ENCODE measurements at places on chromosomes 5 and 9. TPM values are rescaled to one million over a fixed set of nuclear protein-coding genes. Genes with fewer than 3 reads are reported as not detected.

The SLC36A3 gene
- polyA plus RNA-seq = not detected

The KDM3B gene
- polyA plus RNA-seq = 94.4 TPM

The CDC25C gene
- polyA plus RNA-seq = 8.9 TPM

- no peak for DNase-seq
These were observed 319.8 kb downstream of the ASTN2 start for GRCh38 chr9:117095081-117095480.

The LCN10 gene
- polyA plus RNA-seq = 2.5 TPM

DNA sequence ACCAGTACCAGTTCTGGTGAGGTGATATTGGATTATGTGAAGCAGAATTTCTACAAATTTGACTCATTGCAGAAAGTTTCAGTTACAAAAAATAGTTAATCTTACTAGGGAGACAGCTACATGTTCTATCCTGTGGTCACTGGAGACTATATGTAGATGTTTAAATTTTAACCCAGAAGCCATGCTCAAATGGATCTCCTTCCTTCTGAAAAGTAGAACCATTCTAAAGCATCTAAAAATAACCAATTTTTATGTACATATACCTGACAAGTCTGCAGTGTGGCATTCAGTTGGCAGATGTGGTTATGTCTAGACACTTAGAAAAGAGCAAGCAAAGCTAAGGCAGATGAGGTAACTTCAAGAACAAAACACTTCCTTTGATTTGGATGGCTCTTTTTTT is 65.5 kb upstream of the POU4F3 start:
- DNase-seq = no peak

The GDF9 gene
- polyA plus RNA-seq = 1.3 TPM

The CCL27 gene
- polyA plus RNA-seq = 0.60 TPM

The KCNV2 gene
- 0.14 TPM for polyA plus RNA-seq

- no peak for DNase-seq
These were observed 93.5 kb downstream of the GLDC start for GRCh38 chr9:6552033-6552432.

GRCh38 chr5:74055486-74056106 is 429.6 kb downstream of the ARHGEF28 start:
- DNase-seq = no peak

DNA sequence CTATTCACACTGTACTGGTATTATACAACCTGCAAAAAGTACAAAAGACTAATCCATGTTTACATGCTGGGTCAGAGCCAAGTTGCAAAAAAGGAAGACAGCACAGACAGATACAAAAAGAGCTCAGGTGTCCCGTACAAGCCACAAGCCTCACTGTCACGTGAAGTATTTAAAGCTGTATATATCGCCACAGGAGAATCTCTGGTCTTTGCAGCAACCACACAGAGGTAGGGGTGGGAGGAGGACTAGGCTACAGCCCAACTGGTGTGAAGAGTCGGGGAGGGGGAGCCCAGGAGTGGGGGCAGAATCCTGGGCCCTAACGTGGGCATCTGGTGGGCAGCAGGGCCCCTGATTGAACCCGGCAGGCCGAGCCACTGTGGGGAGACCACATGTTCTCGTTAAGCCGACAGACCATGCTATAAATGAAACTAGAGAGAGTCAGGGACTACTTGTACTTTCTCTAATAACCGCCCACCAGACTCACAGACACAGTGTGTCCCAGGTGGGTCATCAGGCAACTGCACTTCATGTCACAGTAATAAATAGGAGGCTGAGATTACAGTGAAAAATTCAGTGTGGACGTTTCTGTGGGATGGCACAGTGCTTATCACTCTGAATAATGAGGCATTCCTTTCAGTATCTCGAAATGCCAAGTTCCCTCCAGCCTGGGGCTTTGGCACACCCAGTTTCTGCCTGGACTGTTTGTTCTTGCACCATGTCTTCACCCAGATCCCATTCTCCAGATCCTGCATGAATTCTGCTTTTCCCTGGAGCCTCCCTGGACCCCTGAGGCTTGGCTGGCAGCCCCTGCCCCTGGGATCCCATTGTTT is 79.3 kb upstream of the SH3PXD2B start:
- no peak for DNase-seq

DNA sequence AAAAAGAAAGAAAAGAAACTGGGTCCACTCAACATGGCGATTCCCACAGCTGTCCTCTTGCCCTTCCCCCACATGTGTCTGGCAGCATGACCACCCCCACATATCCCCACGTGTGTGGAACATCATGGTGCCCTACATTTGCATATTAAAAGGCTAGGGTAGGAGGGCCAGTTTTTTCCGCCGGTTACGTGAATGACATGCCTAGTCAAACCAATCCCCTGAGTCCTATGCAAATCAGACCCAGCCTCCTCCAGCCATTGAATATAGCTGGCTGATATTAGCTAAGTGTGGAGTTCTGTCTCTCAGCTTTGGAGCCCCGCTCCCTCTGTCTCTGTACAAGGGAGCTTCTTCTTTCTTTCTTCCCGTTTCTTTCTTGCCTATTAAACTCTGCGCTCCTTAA is 33.0 kb upstream of the CCDC112 start:
- no peak for DNase-seq

The IL33 gene
- polyA plus RNA-seq = 10.4 TPM

The SCGB3A2 gene
- polyA plus RNA-seq = 0.41 TPM

- no peak for DNase-seq
These were observed 488 bp downstream of the COL15A1 start for GRCh38 chr9:98944057-98944733.

GRCh38 chr5:150144879-150145278 is 10.8 kb downstream of the PDGFRB start:
- DNase-seq = no peak

DNA sequence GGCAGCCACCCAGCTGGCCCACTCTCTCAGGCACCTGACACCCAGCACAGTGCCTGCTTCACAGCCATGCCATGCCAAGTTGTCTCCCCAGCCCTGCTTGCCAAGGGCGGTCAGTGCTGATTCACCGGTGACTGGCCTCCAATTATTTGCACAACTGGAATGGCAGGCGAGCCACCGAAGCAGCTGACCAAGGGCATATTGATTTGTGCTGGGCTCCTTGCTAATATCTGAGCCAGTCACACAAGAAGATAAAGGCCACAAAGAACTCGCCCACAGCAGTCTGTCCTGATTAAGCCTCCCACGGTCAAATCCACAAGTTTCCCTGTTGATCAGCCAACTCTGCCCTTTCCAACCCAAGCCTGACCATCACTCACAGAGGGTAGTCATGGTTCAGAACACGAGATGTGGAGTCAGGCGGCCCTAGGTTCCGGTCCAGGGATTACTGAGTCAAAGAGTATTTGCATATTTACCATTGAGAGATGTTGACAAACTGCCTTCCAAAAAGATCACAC is 6.4 kb upstream of the EEIG1 start:
- no peak for DNase-seq

The SPIN1 gene
- 185 TPM for polyA plus RNA-seq

DNA sequence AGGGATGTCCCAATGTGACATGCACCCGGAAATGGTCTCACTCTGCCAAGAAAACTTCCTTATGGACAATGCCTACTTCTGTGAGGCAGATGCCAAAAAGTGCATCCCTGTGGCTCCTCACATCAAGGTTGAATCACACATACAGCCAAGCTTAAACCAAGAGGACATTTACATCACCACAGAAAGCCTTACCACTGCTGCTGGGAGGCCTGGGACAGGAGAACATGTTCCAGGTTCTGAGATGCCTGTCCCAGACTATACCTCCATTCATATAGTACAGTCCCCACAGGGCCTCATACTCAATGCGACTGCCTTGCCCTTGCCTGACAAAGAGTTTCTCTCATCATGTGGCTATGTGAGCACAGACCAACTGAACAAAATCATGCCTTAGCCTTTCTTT is 37.6 kb upstream of the CCDC152 start:
- no peak for DNase-seq

DNA sequence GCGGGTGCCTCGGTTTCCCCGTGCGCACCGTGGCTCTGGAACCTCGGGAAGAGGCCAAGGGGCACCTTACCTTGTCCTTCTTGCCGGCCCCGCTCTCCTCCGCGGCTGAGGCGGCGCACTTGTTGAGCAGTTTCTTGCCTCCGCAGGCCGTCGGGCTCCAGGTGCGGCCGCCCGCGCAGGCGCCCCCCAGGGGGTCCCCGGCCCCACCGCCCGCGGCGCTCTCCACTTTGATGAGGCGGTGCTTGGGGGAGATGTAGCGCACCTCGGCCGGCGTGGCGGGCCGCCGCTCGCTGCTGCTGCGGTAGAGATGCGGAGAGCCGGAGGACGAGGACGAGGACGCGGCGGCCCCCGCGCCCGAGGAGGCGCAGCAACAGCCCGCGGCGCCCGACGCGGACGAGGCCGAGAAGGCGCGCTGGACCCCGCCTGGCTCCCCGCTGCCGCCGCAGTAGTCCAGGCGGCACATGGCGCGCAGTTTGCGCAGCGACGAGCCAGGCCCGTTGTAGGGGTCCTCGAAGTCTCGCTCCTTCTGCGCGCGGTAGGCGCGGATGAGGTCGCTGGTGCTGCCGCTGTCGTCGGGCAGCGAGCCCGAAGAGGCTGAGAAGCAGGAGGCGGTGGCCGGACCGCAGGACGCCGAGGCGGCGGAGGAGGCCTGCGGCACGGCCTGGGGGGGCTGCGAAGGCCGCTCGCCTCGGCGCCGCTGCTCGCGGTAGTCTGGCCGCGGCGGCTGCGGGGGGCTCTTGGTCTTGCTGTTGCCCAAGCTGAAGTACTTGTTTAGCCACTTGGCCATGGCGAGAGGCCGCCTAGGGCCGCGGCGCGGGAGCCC is 957 bp downstream of the SHB start:
- DNase-seq = no peak

The DBH gene
- polyA plus RNA-seq = 1.0 TPM

The OBP2B gene
- polyA plus RNA-seq = not detected

The CDHR2 gene
- polyA plus RNA-seq = 24.4 TPM

DNA sequence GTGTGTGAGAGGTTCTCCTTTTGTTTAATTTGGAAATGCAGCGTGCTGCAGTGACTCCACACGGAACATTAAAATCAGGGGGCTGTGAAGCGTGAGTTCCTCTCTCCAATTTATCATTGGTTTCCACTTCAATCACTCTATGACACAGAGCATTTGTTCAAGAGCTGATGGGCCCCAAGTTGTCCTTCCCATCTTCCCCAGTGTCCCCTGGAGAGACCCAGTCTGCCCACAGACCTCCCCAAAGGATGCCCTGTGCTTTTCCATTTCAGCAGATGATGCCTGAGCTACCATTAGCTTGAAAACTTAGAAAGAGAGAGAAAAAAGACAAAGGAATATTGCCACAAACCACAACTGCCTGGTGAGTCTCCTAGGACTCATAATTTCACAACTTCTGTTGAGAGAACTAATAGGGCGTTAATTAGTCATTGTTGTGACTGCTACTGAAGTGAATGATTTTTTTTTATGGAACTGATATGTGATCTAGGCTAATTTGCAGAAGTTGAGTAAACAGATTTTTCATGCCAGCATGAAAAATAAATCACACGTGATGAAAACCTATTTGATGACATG is 772.7 kb downstream of the SEMA5A start:
- DNase-seq = peak; percentile 4

The PIK3R1 gene
- 84.0 TPM for polyA plus RNA-seq

GRCh38 chr9:95981761-95982390 is 106.4 kb downstream of the ERCC6L2 start:
- no peak for DNase-seq

DNA sequence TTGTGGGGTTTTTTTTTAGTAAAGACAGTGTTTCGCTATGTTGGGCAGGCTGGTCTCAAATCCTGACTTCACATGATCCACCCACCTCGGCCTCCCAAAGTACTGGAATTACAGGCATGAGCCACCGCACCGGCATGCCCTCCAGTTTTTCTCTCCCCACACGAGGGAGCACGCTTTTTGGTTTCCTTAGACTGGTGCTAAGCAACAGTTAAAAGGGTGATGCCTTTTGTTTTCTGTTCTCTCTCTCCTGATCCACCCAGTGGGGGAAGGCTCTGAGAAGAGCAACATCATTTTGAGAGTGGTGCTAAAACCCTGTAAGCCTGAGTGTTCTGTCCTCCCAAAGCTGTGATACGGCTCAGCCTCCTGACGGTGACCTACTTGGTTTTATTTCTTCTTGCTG is 146.6 kb downstream of the MAN2A1 start:
- no peak for DNase-seq

DNA sequence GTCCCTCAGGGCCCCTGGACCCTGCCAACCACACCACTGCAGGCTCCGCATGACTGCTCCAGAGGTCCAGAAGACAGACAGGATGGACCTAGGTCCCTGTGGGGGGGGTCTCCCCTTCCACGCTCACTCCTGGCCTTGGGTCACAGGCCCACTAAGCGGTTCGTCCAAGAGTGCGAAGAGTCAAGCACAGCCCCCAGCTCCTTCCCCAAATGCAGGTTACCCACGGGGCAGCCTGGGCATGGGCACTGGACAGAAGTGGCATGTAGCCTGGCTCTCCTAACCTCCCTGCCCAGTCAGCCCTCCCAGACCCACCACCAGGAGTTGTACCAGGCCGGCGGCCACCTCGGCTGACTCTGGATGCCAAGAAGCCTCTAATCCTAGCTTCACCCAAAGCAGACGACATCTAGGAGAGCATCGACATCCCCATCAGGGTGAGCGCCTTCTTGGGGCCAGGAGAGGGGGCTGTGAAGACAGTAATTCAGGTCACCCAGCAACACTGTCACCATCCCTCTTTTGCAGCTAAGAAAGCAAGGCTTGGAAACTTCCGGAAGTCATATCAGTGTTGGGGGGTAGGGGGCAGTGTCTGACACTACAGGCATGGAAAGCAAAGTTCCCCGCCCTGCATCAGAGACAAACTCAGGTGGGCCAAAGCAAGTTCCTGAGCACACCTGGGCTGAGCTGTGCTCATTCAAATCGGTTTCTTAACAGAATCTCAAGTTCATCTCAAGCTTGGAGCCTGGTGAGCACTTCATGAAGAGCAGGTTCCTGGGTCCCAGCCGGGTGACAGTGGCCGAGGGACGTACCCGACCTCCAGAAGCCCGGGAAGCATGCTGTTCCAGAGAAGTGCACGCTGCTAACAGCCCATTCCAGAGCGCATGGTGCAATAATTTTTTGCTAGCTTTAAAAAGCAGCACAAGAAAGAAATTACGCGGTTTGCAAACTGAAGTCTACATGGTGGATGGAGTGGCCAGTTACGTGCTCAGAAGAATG is 68.7 kb downstream of the SEMA4D start:
- no peak for DNase-seq

DNA sequence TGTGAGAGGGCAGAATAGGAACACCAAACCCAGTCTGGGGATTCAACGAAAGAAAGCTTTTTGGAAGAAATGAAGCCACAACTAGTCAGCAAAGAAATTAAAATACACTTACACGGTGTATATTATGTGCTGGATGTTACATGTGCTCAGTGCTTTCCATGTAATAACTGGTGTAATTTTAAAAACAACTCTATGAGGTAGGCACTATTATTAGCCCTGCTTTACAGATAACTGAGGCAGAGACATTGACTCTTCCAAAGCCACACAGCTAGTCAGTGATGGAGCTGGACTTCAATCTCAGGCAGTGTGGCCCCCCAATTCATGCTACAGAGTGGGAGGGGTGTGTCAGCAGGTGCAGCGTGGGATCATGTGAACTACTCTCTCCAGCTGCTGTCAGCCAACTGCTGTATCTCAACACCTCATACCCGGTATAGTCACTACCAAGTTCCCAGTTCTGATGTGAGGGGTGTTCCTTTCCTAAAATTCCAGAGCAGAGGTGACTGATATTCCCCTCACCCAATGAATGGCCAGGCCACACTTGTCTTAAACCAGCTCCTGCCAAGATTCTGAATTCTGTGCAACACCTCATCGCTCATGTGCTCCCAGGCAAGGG is 33.8 kb upstream of the TJP2 start:
- no peak for DNase-seq
